CD4-positive, alpha-beta T cell treated with Interleukin-15 for 4 hours (primary cell): ENCODE measurements at places on chromosomes 6 and 20.

DNA sequence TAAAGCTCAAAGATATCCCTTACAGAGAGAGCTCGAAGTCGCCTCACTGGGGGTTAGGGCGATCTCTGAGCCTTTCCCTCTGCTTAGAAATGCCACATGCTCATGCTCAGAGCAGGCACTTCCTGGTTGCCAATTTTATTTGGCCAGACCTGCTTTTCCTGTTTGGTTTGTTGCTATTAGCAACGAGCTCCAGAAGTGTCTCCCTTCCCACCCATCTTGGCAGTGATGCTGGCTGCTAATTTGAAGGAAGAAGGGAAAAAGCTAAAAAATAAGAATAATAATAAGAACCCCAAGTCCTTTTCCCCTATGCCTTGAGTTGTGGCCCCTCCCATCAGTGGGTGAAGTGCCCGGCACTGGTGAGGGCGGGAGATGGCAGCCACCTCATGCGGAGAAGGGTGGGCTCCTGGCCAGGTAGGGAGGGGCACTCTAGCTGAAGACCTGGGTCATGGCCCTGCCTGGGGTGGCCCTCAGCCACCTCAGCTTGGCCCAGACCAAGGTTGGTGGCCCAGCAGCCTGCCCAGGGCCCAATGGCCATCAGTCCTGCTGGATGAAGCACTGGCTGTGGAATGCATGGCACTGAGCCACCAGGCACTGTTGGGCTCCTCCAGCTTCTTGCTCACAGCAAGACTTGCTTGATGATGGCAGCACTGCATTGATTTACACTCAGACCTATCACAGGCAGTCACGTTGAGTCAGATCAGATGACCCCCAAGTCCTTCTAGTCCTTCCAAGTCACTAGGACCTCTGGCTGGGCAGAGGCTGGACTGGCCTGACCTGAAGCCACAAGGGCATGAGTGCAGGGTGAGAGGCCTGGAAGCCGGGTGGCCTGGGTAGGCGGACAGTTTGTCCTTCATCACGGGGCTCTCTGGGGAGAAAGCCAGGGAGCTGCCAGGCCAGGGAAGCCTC lies 79.0 kb downstream of the SYNJ2 start:
- DNase-seq = peak; percentile 20

GRCh38 chr6:149235130-149235561 lies 82.4 kb upstream of the TAB2 start:
- no peak for DNase-seq

- DNase-seq = no peak
These were observed 16.1 kb upstream of the RAB22A start for GRCh38 chr20:58293453-58293852.

- DNase-seq = no peak
These were observed 1.6 kb downstream of the FBXO5 start for GRCh38 chr6:152981219-152981618.

DNA sequence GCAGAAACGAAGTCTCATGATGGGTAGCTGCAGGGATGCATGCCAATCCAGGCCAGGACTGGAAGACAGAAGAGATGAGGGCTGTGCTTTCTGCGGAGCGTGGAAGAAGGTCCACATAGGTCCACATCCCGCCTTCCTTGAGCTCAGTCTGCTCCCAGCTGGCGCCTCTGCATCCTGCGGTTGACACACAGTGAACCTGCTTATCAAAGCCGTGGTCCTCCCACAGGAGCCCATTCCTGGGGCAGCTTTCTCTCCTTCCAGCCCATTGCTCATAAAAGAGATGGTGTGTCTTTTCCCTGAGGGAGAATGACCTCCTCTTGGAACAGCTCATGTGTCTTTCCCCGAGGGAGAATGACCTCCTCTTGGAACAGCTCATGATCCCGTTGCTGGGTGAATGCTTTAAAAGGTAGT lies 225.4 kb downstream of the CDH4 start:
- no peak for DNase-seq

- DNase-seq = no peak
These were observed 23.1 kb upstream of the TMEM242 start for GRCh38 chr6:157346373-157346772.

DNA sequence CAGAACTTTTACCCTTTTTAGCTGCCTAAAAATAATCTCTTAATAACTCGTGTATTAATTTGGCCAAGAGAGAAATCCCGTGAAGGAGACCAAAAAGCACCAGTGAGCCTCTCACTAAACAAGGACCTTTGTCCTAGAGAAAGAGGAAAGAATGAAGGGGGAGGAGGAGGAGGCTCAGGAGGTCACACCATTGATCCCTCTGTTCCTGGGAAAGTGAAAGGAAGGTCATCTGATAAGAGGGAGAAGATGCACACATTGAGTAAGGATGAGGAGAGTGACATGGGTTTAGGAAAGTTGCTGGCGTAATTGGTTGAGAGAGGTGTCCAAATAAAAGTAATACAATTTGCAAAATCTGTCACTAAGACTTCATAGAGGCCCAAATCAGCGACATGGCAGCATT lies 49.2 kb downstream of the HLA-DPB1 start:
- no peak for DNase-seq

GRCh38 chr20:32877507-32877906 lies 18.8 kb downstream of the EFCAB8 start:
- no peak for DNase-seq

DNA sequence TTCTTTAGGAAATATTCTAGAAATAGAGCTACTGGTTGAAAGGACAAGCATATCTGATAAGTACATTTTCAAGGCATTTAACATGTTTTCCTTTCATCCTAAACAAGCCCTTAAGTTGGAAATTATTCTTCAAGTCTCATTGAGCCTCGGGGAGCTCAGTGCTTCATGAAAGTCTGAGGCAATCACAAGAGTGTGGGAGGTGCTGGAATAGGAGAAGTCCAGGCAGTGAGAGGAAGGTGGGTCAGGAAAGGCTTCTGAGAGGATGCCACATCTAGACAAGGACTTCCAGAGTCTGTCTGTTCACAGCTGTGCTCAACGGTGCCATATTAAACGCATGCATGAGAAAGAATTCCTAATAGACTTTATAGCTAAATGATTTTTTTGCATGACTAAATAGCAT lies 69.8 kb downstream of the CD83 start:
- DNase-seq = no peak

DNA sequence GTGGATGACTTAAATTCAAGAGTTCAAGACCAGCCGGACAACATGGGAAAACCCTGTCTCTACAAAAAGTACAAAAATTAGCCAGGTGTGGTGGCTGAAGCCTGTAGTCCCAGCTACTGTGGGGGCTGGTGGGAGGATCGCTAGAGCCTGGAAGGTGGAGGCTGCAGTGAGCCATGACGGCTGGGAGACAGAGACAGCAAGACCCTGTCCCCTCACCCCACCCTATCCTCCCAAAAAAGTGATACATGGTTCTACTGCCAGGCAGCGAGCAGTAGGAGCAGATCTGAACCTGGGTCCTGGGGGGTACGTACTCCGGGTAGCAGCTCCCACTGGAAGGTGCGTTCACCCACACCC lies 2.2 kb downstream of the PSMA7 start:
- no peak for DNase-seq

- DNase-seq = no peak
These were observed 159.2 kb upstream of the COL21A1 start for GRCh38 chr6:56406276-56407269.

GRCh38 chr6:114581293-114581692 lies 238.5 kb upstream of the HS3ST5 start:
- DNase-seq = no peak

DNA sequence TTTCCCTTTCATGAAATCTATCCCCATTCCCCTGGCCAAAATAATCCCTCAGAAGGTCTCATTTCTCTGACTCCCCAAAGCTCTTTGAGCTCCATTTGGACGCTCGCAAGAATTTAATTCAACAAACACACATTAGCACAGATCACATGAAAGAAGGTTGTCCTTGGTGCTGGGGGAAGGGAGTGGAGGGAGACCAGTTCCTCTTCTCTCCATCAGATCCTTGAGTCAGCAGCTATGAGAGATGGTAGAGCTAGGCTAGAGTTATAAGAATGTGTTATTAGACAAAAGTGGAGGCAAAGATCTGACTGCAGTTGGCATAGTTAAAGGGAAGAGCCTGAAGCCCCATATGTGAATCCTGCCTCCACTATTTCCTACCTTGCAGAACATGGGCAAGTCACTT lies 184.2 kb upstream of the CDYL start:
- DNase-seq = no peak

DNA sequence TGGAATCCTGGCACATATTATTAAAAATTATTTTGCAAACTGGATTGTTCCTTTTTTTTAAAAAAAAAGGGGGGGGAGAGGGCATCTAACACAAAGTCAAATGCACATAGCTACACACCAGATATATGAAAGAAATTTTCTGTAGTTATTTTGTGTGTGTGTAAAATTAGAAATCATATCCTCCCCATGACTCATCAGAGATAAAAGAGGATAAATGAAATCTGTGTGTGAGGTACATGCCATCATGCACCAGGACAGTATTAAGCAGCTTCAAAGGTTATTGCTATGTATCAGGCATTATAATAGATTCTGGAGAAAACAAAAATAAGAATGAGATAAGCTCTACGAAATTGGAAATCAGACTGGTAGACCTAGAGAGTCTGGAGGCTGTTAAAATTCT lies 5.2 kb downstream of the BTBD9 start:
- no peak for DNase-seq

- no peak for DNase-seq
These were observed 70.4 kb downstream of the PFDN4 start for GRCh38 chr20:54278262-54278661.

- DNase-seq = no peak
These were observed 250.7 kb downstream of the MAFB start for GRCh38 chr20:40438161-40438830.
